ENCODE measurements at places on chromosomes 2 and 18.
A peak's percentile ranks its signal among the peaks of the same experiment; 100 is the strongest.

DNA sequence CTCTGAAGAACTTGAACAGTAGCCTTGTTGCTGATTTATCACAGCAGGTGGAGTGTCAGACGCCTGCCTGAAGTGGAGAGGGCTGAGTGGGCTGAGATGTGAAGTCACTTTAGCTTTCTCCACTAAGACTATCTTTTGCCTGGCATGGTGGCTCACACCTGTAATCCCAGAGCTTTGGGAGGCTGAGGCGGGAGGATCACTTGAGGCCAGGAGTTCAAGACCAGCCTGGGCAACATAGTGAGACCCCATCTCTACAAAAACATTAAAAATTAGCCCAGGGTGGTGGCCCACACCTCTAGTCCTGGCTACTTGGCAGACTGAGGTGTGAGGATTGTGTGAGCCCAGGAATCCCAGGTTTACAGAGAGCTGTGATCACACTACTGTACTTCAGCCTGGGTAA lies 60.6 kb upstream of the TTC39C start:
- no peak for DNase-seq

DNA sequence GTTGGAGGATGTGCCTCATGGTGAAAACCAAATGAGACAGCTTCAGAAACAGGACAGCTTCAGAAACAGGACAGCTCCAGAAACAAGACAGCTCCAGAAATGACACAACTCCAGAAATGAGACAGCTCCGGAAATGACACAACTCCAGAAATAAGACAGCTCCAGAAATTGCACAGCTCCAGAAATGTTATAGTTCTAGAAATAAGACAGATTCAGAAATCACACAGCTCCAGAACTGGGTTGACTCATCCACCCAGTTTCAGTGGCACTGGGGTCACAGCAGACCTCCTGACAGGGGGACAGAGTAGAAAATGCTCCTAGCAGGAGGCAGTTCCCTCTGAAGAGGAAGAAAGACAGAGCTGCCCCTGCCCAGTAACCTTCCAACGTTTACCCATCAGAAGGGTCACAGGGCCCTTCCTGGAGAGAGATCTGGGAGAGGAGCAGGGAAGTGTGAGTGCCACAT lies 26.9 kb upstream of the COL6A3 start:
- no peak for DNase-seq

DNA sequence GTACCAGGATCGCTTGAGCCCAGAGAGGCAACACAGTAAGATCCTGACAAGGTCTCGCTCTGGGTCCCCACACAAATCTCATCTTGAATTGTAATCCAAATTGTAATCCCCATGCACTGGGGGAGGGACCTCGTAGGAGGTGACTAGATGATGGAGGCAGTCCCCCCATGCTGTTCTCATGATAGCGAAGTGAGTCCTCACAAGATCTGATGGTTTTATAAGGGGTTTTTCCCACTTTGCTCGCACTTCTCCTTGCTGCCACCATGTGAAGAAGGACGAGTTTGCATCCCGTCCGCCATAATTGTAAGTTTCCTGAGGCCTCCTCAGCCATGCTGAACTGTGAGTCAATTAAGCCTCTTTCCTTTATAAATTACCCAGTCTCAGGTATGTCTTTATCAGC lies 46.0 kb upstream of the SERTAD2 start:
- no peak for DNase-seq

DNA sequence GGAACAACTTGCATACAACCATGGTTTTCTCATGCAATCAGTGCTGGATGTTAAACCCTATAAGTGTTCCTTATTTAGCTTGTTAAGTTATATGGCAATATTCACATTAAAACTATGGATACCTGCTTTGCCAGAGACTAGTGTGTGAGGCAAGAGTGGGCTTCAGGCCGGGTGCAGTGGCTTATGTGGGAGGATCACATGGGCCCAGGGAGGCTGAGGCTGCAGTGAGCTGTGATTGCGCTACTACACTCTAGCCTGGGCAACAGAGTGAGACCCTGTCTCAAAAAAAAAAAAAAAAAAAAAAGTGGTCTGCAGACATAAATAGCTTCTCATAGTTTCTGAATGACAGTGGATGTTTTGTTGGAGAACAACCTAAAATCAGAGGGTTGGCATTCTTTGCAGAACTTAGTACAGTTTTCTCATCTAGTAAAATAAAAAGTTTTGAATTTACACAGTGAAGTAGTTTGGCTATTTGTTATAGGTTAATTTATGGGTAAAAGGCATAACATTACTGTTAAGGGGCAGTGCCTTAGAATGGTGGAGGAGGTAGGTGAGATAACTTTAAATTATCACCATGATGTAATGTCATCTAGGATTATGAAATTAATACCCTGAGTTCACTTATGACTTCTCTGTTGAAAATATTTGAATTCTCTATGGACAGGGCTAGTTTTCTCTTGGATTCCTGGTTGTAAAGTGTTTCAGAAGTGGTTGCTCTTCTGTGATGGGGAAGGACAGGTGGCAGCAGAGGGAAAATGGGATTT lies 5.3 kb downstream of the CERS6 start:
- no peak for DNase-seq

- no peak for DNase-seq
Observed at GRCh38 chr2:235728800-235729556, 235.1 kb downstream of the AGAP1 start.

- DNase-seq: no peak
Observed at GRCh38 chr2:21793461-21793860, 669.7 kb downstream of the TDRD15 start.

- DNase-seq: no peak
Observed at GRCh38 chr18:54882318-54882717, 54.0 kb downstream of the RAB27B start.

DNA sequence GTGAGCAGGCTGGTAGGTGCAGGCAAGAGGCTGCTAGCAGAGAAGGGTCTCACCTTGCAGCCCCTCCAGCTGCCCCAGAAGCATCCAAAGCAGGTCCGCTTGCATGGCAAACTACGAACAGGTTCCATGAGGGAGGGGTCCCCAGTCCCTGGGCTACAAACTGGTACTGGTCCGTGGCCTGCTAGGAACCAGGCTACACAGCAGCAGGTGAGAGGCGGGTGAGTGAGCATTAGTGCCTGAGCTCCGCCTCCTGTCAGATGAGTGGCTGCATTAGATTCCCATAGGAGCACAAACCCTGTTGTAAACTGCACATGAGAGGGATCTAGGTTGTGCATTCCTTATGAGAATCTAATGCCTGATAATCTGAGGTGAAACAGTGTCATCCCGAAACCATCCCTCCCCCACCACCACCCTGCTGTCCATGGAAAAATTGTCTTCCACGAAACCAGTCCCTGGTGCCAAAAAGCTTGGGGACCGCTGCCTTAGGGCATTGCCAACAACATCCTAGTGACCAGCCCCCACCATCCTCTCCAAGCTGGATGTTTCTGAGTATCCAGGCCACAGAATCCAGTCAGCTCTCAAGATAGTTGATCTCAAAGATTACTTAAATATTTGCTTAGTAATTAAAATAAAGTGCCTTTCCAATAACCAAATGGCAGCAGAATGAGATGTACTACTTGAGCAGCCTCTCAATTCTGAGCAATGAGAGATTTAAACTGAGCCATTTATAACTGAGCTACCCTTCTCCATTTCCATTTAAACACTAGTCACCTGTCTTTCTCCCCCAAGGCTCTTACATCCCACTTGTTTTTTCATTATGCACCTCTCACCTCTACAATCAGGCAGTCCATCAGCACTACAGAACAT lies 32.4 kb downstream of the LRP2 start:
- peak; percentile 79 for DNase-seq

GRCh38 chr2:185526161-185526560 lies 212.4 kb upstream of the FSIP2 start:
- no peak for DNase-seq

GRCh38 chr2:8552293-8552801 lies 129.5 kb upstream of the ID2 start:
- no peak for DNase-seq

- DNase-seq: no peak
Observed at GRCh38 chr2:131064589-131065512, 28.4 kb downstream of the FAM168B start.

GRCh38 chr2:61785583-61785982 lies 68.3 kb downstream of the FAM161A start:
- DNase-seq: no peak

- DNase-seq: no peak
Observed at GRCh38 chr2:213066443-213066743, 85.0 kb downstream of the IKZF2 start.

- no peak for DNase-seq
Observed at GRCh38 chr2:181784556-181784955, 104.2 kb upstream of the NEUROD1 start.

DNA sequence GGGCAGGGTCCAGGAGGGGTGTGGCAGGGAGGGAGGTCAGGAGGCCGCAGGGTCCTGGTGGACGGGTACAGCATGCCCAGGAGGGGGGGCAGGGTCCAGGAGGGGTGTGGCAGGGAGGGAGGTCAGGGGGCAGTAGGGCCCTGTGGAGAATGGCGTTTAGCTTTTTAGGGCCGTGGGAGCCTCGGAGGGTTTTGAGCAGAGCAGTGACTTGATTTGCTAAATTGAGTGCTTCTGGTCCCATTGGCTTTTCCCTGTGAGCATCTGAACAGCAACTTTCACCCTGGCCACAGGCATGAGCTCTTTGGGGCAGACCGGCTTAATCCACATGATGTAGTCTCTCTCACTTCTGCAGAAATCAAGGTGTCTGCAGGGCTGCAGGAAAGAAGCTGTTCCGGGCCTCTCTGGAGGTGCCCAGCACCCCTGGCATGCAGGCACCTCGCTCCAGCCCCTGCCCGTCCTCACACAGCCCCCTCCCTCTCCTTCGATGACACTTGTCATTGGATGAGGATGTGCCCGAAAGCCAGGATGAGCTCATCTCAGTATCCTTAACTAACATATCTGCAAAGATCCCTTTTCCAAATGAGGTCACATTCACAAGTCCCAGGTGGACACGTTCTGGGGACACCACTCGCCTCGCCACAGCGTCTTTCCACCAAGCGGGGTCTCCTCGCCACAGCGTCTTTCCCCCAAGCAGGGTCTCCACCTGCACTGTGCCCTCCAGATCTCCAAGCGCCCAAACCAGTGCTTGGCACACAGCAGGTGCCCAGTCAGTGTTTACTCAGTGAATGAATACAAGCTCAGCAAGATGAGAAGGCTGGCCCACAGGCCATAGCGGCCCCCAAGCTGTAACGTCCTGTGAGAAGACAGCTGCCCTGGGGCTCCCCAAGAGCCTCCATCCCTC lies 94.0 kb downstream of the NDUFA10 start:
- no peak for DNase-seq

- DNase-seq: no peak
Observed at GRCh38 chr2:146678516-146678915, 1166.3 kb upstream of the ACVR2A start.

DNA sequence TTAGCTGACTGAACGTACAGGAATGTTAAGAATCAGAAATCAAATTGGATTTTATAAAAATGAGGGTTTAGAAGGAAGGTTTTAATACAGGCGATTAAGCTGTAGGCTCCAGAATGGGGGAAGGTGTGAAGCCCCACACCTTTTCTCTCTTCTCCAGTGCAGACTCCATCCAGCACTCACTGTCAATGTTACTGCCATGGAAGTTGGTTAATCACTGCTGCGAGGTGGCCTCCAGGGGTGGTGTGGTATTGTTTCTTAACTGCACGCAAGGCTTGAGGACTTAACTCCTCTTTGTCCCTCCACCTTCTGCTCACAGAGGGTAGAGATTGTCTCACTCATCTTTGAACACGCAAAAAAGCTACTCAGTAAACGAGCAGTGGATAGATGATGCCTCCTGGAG lies 26.9 kb upstream of the YWHAQ start:
- DNase-seq: no peak

DNA sequence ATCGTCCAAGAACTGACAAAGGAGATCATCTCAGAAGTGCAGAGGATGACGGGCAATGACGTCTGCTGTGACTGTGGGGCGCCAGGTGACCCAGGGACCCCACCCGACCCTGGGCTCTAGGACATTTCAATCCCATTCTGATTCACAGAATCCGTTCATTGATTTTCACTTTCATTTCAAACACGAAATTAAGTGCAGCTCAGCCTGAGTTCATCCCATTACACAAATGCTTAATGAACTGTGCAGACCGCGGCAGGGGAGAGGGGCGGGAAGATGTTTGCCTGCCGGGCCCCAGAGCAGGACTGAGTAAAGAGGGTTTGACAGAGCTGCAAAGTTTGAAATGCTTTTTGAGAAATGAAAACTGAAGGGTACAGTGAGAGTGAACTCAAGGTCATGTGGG lies 67.1 kb downstream of the ITGB1BP1 start:
- DNase-seq: no peak

- DNase-seq: no peak
Observed at GRCh38 chr18:1965016-1965415, 606.3 kb downstream of the METTL4 start.

DNA sequence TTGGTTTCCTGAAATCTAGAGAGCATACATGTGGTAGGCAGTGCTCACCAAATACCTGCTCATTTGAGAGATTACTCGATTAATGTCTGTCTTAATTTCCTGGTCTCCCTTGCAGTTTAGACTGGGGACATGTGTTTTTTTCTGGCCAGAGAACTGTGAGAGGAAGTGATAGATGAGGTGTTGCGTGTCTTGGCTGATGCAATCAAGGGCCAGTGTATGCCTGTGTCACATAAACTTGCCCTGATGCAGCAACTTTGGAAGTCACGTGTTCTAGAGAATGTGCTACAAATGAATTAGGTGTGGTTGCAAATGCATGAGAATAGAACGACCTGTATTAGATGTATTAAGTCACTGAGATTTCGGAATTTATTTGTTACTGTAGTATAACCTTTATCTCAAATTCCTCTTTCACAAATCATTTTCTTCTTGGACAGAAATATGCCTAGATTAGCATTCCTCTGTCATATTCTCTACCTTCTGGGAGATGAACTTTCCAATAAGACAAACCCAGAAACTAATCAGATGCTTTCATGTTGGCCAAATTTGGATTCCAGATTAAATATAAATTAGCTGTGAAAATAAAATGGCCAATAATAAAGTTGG lies 9.9 kb upstream of the IL1A start:
- no peak for DNase-seq

- peak; percentile 5 for DNase-seq
Observed at GRCh38 chr18:6521803-6522418, 107.2 kb upstream of the L3MBTL4 start.

DNA sequence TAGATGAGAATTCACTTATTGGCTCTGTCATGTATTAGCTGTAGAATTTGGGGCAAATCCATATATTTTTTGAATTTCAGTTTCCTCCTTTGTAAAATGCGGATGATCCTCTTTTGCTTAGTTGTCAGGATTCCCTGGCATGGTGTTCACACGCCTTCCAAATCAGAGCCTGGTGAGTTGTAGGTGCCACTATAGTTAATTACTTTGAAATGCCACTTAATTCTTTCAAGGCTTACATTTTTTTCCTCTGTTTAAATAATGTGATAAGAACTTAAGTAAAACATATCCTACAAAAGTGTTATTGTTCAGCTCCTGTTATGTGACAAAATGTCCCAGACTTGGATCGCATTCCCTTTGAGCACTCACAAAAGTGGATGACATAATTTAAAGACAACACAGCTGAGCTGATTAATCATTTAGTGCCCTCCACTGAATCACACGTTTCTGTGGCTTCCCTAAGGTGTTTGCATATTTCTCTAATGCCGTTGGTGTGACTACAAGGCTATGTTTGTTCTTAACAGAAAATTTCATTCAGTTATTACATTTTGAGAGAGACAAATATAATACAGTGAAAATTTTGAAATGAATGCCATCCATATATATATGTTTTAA lies 471.2 kb upstream of the CHST9 start:
- DNase-seq: no peak

- DNase-seq: no peak
Observed at GRCh38 chr2:40197121-40197520, 254.8 kb downstream of the SLC8A1 start.

- no peak for DNase-seq
Observed at GRCh38 chr2:156349605-156350004, 17.1 kb upstream of the NR4A2 start.

Measured in DMS79 (cell line).